ENCODE measurements at places on chromosomes 3 and 15.
A peak's percentile ranks its signal among the peaks of the same experiment; 100 is the strongest.

DNA sequence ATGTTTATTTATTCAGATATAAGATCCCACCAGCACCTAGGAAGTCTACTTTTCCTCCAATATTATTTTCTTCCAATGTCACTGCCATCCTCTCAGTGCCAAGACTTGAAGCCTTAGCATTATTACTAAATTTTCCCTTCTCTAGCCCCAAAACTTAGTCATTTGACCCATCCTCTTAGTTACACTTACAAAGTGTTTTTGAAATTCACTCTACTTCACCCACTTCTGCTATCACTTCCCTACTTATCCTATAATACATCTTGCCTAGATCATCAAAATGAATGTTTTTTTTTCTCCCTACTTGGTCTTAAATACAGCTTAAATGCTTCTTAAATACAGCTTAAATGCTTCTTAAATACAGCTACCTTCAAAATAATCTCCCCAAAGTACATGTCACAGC is 376.6 kb downstream of the RSL24D1 start:
- DNase-seq = peak; percentile 4

DNA sequence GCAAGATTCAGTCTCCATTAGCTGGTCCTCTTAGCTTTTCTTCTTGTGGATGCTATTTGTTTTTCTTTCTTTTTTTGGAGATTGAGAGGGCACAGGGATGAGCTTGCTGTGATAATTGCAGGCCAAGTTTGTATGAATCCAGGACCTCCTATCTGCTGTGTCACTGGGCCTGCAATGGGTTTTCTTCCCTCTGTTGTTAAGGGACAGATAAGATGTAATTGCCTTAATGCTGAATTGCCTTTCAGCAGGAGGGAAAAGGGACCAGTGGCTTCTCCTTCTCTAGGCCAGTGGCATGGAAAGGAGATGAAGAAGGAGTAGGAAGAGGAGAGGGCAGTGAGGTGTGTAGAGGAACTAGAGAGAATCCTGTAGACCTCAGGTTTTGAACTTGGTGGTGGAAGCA is 29.9 kb downstream of the PTPRG start:
- no peak for DNase-seq

GRCh38 chr3:9198261-9198660 is 51.2 kb downstream of the SRGAP3 start:
- DNase-seq = no peak

- peak; percentile 54 for DNase-seq
These were observed 1108.3 kb downstream of the ROBO1 start for GRCh38 chr3:78659386-78659987.

GRCh38 chr15:64453689-64454037 is 6.7 kb upstream of the ZNF609 start:
- DNase-seq = no peak

DNA sequence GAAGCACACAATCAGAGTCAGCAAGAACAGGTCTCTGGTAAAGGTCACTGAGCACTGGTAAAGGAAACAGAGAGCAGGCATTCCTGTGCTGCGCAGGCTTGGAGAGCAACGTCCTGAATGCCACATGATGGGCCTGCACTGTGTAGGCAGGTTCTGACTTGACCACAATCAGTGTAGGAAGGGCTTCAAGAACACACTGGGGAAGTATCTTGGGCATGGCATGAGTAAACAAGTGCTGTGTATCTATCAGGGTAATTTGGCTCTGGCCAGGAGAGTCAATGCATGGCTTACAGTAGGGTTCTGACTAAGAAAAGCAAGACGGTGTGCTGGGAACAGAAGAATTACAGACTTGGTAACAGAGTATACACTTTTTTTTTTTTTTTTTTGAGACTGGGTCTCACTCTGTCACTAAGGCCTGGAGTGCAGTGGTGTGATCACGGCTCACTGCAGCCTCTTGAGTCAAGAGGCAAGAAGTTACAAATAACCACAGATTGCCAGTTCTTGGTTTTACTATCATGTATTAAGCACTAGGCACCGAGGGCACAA is 30.6 kb downstream of the TBC1D2B start:
- no peak for DNase-seq

GRCh38 chr15:66170042-66170441 is 83.5 kb downstream of the MEGF11 start:
- no peak for DNase-seq

- no peak for DNase-seq
These were observed 196.4 kb downstream of the RORA start for GRCh38 chr15:61032600-61033286.

DNA sequence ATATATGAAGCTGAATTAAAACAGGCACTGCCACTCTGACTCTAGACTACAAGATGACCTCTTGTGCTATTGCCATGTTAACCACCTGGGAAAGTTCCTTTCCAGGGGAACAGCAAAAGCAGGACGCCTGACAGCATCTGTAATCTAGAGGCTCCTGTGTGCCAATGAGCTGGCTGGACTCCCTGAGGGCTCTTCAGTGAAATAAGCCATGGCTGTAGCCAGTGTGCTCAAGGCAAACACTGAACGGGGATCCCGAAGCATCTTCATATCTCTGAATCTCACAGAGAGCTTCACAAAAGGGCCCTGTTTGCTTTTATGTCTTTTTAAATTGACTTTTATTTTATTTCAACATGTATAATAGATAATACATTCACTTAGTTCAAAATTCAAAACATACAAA is 57.2 kb downstream of the BFSP2 start:
- no peak for DNase-seq

GRCh38 chr15:25810631-25811091 is 52.5 kb downstream of the ATP10A start:
- DNase-seq = no peak

DNA sequence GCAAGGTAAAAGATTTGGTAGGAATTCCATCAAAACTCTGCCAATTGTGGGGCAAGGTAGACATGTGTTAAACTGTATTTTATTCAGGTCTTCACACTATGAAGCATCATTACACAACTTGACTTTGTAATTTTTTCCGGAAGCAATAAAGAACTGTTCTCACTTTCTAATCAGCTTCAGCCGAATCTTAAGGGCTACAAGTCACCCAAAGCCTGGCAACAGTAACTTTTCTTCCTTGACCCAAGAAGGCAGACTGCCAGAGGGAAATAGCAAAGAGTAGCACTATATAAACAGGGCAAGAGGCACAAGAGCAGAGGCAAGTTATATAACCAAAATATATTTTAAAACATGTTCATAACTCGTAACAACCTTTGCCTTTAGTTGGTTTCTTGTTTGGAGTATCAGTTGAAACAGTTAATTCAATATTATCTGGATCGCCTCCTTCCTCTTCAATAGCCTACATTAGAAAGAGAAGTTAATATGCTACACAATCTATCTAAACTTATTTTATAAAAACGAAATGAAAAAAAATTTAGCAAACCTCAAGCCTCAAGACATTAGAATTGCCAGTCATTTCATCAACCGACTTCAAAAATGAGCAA is 1.4 kb downstream of the SLTM start:
- DNase-seq = no peak

- DNase-seq = peak; percentile 66
These were observed 795 bp upstream of the MYNN start for GRCh38 chr3:169772305-169772896.

DNA sequence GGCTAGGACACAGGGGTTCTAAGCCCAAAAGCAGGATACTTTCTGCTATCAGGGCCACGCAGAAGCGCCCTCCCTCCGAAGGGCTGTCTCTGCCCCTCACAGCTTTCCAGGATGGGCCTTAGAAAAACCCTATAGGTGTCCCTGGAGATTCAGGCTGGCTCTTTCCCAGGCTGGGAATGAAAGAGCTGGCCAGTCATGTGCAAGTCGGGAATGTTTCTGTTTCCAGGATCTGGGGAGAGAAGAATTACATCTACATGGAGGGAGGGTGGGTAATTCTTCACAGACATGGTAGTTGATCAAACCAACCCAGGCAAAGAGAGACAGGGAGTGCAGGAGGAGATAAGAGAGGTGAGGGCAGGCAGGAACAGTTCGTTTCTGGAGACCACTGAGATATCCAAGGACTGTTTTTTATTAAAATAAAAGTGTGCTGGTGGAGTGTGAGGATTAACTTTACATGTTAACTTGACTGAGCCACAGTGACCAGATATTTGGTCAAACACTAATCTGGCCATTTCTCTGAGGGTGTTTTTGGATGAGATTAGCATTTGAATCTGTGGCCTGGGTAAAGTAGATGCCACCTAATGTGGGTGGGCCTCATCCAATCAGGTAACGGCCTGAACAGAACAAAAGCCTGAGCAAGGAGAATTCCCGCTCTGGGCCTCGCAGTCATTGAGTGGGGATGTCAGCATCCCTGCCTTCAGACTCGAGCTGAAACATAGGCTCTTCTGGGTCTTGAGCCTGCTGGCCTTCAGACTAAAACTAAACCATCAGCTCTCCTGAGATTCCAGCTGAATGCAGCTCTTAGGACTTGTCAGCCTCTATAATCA is 15.3 kb downstream of the NUP210 start:
- no peak for DNase-seq

DNA sequence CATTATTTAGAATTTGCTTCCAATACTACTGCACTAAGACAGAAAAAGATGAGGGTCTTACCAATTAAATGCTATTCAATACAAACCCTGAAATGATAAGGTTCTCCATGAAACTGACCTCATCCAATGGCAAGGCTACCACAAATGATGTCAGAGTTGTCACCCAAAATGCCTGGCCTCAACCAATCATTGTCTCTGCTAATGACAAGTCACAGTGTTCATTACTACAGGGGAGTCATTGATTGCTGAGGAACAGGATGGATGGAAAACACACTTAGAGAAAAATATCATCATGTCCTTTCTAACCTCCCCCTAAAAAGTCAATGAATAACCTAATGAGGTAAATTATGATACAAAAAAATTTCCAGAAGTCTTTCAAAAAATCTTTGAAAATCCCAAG is 91.0 kb downstream of the FOXP1 start:
- DNase-seq = no peak

DNA sequence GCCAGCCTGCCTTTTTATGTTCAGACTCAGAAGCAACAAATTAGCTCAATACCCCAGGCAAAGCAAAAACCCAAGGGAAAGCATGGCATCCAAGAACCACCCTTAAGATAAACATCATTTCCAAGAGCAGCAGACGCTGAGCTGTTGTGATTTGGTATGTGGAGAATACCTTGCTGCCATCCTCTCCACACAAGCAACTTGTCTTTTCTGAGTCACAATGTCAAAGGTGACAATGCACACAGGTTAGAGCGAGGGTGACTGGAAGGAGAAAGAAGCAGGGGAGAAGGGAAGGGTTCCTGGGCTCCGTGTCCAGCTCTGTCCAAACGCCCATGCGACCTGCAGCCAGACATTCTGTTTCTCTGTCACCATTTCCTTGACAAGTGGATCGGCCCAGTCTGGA is 6.0 kb downstream of the PCSK6 start:
- DNase-seq = no peak

- DNase-seq = no peak
These were observed at the start of gene MYL3 for GRCh38 chr3:46863261-46863782. MYL3 (minus strand) TSS chr3:46863444; CDS start chr3:46863390, 54 bp downstream.

- no peak for DNase-seq
These were observed 53.6 kb upstream of the ATP13A3 start for GRCh38 chr3:194540274-194540905.

- DNase-seq = no peak
These were observed 44.1 kb upstream of the TBC1D23 start for GRCh38 chr3:100216713-100217112.

GRCh38 chr3:141998669-141999290 is 122.3 kb downstream of the ATP1B3 start:
- DNase-seq = peak; percentile 19

- no peak for DNase-seq
These were observed 2.3 kb upstream of the UBE3A start for GRCh38 chr15:25441111-25441510.

GRCh38 chr3:133573629-133574194 is at the start of gene CDV3:
CDV3 (plus strand) TSS chr3:133573686; CDS start chr3:133574045, 359 bp downstream.
- DNase-seq = no peak

DNA sequence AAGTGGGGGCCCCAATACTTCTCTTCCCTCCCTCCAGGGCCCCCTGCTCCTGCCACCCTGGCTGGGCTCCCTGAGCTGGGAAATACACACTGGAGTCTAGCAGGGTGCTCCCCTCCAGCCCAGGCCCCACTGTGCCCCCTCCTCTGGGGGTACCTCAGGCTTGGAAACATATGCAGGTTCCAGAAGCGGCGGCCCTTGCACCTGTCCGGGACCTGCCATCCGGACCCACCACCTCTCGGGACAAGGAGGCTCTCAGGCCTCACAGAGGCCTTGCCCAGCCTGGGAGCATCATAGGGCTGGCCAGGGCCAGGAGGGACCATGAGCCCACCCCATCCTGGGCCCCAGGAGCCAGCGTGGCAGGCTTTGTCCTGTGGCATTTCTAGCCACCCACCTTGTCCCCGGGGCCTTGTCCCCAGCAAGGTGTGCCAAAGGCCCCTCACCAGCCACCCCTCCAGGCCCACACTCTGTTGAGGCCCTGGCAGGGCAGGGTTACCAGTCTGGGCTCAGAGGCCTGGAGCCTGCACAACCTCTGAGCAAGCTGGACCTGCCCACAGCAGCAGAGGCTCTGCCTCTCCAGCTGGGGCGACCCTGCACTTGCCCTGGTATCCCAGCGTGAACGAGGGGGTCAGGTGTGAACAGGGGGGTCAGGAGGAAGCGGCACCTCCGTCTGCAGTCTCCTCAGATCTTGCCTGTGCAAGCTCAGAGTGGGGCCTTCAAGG is 45.8 kb downstream of the DNAJB8 start:
- no peak for DNase-seq

DNA sequence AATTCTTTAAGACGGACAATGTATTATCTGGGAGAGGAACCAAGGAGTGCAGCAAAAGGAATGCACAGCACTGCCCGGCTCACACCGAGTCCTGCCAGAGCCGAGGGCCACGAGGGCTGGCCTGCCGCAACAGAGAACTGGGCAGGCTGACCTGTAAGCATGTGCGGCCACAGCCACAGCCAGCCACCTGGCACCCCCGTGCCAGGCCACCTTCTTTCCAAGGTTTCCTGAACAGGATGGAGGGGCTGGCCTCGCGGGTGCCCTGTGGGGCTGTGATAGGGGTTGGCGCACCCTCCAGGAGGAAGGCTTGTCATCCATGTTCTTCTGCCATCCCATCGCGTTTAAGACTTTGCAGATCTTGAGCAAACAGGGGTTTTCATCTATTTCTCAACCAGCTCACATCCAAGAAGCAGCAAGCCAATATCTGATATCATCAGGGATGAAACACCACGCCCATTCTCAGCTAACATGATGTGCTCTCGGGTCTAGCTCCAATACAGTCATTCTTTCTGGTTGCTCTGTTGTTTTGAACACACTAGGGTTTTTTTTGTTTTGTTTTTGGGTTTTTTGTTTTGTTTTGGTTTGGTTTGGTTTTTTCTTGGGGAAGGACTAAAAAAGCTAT is 10.2 kb downstream of the CA12 start:
- no peak for DNase-seq

- no peak for DNase-seq
These were observed 33.5 kb downstream of the SLC9C1 start for GRCh38 chr3:112260563-112260962.
